MV-4-11 (cell line): ENCODE measurements at places on chromosomes 4 and X.

GRCh38 chr4:168634276-168634802 is 137.5 kb downstream of the PALLD start:
- DNase-seq: peak; percentile 65

DNA sequence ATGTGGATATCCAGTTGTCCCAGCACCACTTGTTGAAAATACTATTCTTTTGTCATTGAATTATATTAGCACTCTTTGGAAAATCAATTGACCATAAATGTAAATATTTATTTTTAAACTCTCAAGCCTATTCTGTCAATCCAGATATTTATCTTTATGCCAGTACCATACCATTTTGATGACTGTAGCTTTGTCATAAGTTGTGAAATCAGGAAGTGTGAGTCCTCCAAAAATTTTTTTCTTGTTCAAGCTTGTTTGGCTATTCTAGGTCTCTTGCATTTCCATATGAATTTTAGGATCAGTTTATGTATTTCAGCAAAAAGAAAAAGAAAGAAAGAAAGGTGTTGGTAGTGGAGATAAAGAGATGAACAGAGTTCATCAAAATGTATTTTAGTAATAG is 8.2 kb upstream of the SMPX start:
- DNase-seq: no peak

- no peak for DNase-seq
These were observed 67.2 kb upstream of the TENM3 start for GRCh38 chr4:182175788-182176519.

GRCh38 chr4:138967313-138967712 is 48.3 kb upstream of the NOCT start:
- DNase-seq: peak; percentile 82

GRCh38 chrX:17376431-17377077 is 1.6 kb downstream of the NHS start:
- no peak for DNase-seq
